Skeletal muscle cell (primary cell): ENCODE measurements at places on chromosomes 4 and X.

GRCh38 chrX:40012039-40012867 is 85.5 kb downstream of the BCOR start:
- peak; percentile 40 for DNase-seq

- no peak for DNase-seq
Observed at GRCh38 chrX:103099691-103100090, 6.7 kb upstream of the NXF3 start.

GRCh38 chr4:77950203-77950602 is 87.6 kb downstream of the MRPL1 start:
- DNase-seq: no peak

DNA sequence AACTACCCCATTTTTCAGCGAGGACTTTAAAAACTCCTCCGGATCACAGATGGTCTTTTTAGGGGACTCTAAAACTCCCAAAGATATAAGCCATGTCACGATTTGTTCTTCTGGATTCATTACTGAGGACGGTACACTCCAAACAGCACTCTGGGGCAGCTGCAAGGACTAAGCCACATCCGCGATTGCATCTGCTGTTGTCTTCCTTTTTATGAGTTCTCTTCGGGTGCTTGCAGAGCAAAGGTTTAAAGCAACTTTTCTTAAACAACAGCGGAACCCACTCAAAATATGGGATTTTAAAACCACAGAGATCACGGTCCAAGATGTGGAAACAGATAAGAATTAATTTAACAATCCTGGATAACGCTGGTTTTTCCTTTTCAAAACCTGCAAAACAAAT is at the start of gene ARHGEF6:
ARHGEF6 (minus strand) TSS at position 170 of the 400 bp plus-strand sequence; CDS start at position 120, 50 bp downstream.
- DNase-seq: no peak

DNA sequence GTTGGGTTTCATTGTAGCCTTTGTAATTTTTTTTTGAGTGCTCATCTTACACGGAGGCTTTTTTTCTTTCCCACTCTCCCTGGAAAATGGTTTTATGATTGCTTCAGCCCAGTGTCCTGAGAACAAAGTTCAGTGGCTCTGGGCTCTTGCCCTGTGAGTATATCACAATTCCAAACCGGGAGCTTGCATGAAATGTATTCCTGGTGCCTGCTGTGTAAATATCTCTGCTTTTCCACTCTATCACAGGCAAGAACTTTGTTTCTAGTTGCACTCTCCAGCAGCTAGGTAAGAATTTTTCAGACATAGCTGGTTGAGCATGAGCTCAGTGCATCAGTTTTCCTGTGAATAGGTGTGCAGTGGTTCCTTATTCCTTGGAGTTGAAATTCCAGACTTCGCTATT is 60.8 kb downstream of the SUPT20HL2 start:
- DNase-seq: no peak

- DNase-seq: no peak
Observed at GRCh38 chrX:153764786-153765137, 713 bp downstream of the PLXNB3 start.

- DNase-seq: peak; percentile 42
Observed at GRCh38 chrX:1178580-1179057, 33.8 kb downstream of the CRLF2 start.
